ENCODE measurements at places on chromosomes 7 and 10.

GRCh38 chr10:5760515-5760914 is 52.7 kb downstream of the GDI2 start:
- no peak for DNase-seq

GRCh38 chr7:75631711-75632110 is 107.0 kb downstream of the HIP1 start:
- no peak for DNase-seq

GRCh38 chr7:142002179-142002578 is 6.5 kb downstream of the MGAM start:
- DNase-seq: no peak

DNA sequence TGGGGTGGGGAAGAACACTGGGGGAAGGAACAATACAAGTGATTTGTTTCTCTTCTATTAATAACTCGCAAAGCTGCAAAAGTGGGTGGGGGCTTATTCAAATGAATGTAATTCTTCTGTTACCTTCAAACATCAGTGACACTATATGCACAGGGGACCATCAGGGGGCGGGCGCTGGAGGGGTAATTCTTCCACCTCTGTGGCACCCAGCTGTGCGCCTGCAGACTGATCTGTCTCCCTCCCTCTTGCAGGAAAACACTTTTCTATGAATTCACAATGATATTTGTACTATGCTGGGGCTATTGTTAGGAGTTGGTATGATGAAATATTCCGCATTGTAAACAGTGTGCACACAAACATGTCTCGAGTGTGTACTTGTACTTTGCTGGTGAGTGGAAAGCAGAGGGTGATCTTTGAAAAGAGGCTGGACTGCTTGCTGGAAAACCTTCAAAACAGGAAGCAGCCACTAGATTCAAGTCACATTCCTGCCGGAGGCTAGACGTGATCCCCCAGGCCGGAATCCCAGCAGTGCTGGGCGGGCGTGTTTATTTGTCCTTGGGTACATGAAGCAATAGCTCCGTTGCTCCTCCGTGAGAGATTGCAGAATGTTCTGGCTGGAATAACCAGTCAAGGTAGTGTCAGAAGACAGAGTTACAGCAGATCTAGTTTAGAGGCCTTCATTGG is 15.8 kb upstream of the BNIP3 start:
- DNase-seq: no peak

DNA sequence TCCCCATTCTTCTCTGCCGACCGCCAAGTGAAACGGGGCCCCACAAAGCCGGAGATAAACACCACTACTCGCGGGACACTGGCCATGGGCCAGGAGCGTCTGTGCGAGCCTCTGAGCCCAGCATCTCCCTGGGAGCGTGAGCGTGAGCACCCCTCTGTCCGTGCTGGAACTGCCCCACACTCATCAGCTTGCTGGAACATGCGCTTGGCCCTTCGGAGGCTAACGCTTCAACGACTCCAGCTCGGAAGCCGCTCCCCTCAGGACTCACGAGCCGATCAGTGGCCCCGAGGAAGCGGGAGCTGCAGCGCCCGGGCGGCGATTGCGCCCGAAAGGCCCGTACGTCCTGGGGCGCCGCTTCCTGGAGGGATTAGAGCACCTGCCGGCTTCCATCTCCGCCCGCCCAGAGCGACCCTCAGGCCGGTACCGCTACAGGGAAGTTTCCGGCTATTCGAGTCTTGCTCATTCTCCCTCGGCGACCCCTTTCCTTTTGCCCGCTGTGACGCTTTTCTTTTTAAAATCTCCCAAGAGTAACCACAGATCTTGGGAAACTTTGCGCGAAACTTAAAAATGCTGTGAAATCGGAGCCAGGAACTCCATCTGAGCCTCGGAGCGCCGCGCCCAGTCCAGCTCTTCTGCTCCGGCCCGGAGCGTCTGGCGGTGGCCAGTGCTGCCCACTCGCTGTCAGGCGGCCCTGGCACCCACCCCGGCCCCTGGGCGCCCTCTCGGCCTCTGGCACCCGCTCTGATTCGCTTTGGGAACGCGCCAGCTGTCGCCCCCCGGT is 1.0 kb downstream of the TLL2 start:
- DNase-seq: no peak

- no peak for DNase-seq
Observed at GRCh38 chr7:44767912-44768627, 19.4 kb downstream of the ZMIZ2 start.

- DNase-seq: no peak
Observed at GRCh38 chr10:25502453-25502852, 327.7 kb downstream of the GPR158 start.
